ENCODE measurements at places on chromosomes 5 and 9. TPM values are rescaled to one million over a fixed set of nuclear protein-coding genes. Genes with fewer than 3 reads are reported as not detected.

The CDKN2B-AS1 gene
- total RNA-seq: 3.6 TPM

The PKD2L2 gene
- 1.0 TPM for total RNA-seq

The PCDHB12 gene
- 3.4 TPM for total RNA-seq

The ADAMTS6 gene
- total RNA-seq: 1.6 TPM

The THBS4 gene
- 10.1 TPM for total RNA-seq

The COL23A1 gene
- not detected for total RNA-seq

Data from motor neuron (in vitro differentiated cells).